ENCODE measurements at places on chromosomes 3 and 15.

GRCh38 chr15:73382115-73382514 lies 13.4 kb upstream of the HCN4 start:
- no peak for DNase-seq

DNA sequence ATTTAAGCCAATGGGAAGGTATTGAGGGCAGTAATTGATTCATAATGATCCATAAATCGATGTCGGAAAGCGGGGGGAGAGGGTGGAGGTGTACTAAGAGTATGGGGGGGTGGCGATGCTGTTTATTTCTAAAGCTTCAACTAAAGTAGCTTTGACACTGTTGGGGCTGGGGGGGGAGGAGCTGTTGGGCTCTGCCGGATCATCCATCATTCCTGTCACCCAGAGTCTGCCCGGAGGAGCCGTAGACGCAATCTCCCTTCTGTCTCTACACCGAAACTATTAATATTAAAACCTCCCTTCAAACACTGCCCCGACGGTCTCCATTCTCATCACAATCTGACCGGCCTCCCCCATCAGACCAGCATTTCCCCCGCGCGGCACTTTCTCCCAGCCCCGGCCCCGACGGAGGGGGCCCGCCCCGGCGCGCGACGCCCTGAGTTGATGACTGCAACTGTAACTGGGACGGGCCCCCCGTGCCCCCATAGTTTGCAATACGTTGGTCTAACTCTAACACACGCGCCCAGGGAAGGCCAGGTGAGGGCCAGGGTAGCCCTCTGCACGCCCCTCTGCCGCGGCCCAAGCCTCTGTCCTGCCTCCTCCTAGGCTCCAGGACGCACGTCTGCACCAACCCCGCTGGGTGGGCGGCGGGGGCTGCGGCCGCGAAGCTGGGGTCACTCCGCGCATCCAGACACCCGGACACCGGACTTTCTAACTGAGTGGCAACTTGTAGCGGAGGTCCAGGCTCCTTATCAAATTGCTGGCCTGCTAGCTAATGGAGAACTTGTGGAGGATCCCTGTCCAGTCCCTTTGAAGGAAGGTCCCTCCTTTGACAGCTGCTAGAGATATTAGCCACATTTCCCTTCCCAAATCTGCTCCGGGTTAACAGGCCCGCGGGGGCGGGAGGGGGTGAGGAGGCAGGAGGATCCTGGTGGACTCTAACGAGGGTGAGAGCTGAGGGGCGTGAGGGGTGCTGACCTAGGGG lies 212.0 kb downstream of the MEIS2 start:
- no peak for DNase-seq

DNA sequence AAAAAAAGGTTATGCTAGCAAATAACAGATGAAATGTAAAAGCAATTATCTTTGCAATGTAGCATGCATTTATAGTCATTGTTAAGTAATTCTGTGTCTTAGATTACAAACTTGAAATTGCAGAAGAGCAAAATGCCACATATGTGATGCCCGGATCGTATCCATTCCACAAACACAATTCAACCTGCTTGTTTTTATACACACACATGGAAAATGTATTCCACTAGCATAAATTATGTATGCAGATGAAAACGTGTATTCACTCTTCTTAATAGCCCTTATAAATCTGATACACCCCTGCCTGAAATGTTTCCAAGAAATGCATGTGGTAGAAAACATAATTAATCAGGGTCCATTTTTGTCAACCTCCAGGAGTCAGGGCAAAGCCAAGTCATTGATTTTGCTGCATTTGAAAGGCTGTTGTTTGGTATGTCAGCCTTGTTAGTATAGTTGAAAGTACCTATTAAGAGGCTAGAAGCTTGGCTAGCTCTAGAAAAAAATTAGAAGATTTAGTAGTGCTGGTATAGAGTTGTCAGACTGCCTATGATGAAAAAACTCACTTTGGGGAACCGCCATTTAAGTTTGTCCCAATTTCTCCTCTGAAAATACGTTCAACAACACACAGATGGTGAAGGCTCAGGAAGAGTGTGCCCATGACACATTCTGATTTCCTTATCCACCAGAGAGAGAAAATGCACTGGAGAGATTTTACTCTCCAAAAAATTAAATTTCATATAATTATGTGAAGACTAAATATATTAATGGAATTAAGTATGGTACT lies 69.2 kb upstream of the TMC3 start:
- DNase-seq, result no peak

DNA sequence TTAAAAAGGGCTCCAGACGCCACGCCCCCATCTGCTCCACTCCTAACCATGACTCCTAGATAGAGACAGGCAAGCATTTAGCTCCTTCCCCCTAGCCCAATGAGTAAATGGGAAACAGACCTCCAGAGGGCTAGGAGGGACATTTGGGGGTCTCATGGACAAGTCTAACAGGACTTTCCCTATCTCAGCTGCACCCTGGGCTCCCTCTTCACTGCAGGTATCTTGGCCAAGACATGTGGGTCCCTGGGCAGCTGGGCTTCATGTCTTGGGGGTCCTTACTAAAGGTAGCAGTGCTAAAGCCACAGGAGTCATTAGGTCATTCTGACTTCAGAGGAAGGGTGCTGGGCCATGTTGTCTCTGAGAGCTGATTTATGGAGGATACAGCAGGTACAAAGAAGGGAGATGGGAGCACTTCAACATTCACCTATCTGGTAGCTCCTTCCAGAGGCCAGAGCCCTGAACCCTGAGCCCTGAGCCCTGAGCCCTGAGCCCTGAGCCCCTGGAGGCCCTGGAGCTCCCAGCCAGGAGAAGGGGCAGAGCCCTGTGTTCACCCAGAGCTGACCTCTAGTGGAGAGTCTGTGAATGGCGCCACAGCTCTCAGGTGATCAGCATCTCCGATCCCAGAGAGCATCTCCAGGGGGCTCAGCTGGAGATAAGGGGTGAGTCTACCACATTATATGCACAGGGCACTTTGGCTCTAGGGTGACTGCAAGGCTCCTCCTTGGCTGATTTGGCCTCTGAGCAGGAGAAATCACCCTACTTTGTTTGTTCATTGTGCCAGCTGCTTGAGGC lies 40.1 kb upstream of the EPHB1 start:
- no peak for DNase-seq

DNA sequence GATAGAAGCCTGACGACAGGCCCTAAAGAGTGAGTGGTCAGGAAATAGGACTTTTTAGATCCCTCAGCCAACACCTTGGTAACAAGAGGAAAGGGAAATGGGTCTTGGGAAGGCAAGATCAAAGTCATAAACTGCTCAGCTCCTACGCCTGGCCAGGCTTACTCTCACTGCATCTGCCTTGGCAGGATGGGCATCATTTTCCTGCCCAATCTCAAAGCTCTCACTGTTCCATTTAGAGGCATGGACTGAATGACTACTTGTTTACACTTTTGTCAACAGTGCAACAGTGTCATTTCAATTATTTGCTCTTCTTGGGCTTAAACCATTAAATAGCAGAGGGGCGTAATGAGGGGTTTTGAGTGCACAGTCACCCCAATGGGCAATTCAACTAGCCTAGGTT lies 808.7 kb downstream of the GRM7 start:
- DNase-seq, result no peak

DNA sequence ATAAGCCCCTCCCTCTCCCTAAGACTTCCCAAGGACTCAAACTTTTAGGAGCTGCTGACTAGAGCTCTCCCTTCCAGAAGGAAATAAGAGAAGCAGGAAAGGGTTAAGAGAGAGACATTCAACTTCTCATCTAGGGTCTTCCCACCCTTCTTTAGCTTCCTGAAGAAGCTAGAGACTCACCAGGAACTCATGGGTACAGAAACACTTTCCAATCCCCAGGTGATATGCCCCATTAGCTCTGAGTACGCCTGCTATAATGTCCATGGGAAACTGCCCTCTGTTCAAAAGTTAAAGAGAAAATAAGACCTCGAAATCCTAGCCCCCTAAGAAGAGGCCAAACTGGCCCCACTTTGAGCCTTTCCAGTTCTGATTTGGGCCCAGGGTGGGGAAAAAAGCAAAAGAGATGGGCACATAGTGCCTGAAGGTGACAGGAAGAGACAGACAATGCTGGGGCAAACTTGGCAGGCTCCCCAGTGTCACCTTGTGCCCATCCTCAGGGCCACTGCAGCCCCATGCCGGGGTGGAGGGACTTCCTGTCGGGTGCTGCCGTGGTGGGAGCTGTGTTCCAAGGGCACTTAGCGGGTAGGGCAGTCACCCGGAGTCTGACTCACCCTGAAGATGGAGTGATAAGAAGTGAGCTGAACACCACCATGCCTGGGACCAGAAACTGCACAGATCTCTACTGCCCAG lies 29.5 kb downstream of the CCDC12 start:
- peak; percentile 85 for DNase-seq

DNA sequence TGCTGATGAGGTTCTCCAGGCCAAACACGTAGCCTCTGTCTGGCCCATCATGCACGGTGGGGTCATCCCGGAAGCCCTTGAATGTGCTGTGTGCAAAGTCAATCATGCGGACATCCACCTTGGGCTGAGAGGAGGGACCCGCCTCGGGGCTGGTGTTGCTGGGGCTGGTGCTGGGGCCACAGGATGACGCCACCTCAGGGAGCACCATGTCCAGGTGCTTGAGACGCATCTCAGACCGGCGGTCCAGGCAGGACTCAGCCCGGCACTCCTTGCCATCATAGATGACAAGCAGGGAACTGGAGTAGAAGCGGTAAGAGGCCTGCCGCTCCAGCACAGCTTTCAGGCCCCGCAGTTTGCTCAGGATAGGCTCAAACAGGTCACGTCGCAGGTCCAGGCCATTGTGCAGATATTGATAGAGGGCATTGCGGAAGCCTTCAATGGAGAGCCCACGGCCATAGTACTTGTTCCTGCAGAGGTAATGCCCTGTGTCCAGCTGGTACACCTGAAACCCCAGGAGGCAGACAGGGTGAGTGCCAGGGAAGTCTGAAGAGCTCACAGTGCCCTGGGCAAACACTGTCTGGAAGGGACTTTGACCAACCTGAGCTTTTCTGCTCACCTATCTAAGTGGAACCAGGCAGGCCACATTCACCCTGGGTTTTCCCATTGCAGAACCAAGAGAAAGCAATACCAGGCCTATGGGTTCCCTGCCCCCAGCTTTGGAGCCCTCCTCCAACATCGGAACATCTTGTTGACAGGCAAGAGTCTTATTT lies 3.6 kb upstream of the GMPPB start:
- no peak for DNase-seq

DNA sequence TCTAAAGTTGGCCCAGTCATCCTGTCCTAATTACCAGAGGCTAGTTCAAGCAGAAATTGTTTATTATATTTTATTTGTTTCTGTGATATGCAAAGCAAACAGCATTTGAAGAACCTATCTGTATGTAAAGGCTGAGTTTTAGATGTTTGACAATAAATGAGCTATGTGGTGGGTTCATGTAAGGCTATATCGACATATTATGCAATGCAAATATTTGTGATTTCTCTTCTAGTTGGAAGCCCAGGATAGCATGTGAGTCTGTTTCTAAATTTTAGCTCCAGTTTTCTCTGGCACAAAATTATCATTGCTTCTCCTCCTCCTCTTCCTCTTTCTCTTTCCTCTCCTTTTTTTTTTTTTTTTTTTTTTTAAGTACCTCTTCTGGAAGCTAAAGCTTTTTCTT lies 263.2 kb upstream of the LMCD1 start:
- DNase-seq, result no peak

- DNase-seq, result no peak
These were observed 12.5 kb downstream of the ZBTB47 start for GRCh38 chr3:42666022-42666421.

GRCh38 chr3:78724859-78725258 lies 1042.9 kb downstream of the ROBO1 start:
- DNase-seq, result no peak

GRCh38 chr3:38597502-38598060 lies 51.9 kb downstream of the SCN5A start:
- DNase-seq, result no peak

DNA sequence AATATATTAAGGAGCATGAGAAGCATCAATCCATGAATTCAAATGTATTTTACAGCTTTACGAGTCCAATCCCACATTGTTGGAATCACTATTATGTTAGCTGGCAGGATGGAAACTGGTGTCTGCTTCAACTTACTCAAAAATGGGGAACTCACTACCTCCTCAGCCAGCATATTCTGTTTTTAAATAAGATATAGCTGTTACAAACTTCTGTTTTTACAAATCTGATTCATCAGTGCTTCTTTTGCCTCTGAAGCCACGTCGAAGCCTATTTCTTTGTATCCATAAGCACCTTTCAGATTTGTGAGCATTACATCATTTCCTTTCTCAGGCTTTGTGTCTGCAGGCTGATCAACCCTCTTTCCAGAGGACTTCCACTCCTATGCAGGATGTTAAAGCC lies 105.9 kb downstream of the TPRG1 start:
- no peak for DNase-seq

DNA sequence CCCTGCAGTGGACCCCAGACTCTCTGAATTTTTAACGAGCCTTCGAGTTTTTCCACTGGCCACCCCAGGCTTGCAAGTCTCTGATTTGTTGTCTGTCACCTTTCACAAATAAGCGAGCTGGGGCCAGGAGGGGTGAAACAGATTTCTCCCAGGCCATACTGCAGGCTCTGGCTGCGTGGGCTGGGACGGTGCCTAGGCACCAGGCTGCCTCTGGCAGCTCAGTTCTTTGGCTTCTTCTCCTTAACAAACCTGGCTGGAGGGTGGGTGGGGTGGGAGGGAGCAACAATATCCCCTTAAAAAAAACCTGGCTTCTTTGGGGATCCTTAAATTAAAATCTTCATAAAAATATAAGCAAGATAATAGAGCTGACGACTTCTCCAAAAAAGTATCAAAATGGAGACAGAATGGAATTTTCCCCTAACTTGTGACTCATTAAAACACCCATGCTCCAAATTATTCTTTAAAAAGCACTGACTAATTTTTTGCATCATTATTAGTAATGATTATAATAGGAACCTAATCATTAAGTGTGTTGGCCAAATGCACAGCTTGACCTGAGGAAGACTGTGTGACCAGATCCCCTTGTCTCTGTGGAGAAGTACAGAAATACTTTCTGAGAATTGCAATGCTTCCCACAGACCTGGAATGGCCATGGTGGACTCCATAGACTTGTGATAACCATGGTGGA lies 84.1 kb downstream of the SNRK start:
- DNase-seq, result no peak

DNA sequence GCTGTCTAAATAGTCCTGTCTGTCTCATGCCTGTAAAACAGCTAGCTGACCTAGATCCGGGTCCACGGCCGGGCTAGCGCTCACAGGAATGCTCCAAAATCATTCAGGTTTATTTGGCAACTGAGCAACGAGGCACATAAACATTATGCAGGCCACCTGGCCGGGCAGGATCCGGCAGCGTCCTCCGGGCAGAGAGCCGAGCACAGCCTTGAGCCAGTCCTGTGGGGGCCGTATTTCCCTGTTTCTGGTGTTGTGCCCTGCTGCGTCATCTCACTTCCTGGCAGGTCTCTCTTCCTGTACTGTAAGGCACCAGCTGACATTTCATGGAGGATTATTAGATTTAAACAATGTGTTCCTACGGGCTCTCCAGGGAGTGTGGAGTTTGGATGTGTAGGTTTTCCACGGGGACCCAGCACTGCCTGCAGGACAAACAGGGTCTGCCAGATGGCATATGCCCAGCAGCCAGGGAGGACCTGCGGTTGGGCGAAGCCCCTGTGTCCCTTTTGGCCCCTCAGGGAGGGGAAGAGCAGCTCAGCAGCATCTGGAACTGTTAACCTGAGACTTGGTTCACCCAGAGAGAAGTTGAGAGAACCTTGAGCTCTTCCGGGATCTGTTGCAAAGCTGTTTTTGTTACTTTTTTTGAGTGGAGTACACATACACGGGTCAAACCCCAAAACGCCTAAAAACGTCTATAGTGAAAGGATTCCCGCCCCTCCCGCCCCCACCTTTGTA lies 16.6 kb upstream of the LRRK1 start:
- DNase-seq, result no peak
